ENCODE measurements at places on chromosomes 6 and 20. TPM values are rescaled to one million over a fixed set of nuclear protein-coding genes. Genes with fewer than 3 reads are reported as not detected.

SPATS1 gene
- polyA plus RNA-seq, result not detected

PRL gene
- polyA plus RNA-seq, result not detected

KIF13A gene
- polyA plus RNA-seq, result 3.9 TPM

PHF3 gene
- polyA plus RNA-seq, result 19.5 TPM

C6orf52 gene
- 11.5 TPM for polyA plus RNA-seq

PTCHD4 gene
- polyA plus RNA-seq, result 38.7 TPM

PAQR8 gene
- polyA plus RNA-seq, result 18.2 TPM

TSBP1 gene
- polyA plus RNA-seq, result not detected

OR2B6 gene
- not detected for polyA plus RNA-seq

GPX5 gene
- polyA plus RNA-seq, result not detected
